HepG2 (cell line): ENCODE measurements at places on chromosomes 7 and 10. TPM values are rescaled to one million over a fixed set of nuclear protein-coding genes. Genes with fewer than 3 reads are reported as not detected.
A peak's percentile ranks its signal among the peaks of the same experiment; 100 is the strongest.

DNA sequence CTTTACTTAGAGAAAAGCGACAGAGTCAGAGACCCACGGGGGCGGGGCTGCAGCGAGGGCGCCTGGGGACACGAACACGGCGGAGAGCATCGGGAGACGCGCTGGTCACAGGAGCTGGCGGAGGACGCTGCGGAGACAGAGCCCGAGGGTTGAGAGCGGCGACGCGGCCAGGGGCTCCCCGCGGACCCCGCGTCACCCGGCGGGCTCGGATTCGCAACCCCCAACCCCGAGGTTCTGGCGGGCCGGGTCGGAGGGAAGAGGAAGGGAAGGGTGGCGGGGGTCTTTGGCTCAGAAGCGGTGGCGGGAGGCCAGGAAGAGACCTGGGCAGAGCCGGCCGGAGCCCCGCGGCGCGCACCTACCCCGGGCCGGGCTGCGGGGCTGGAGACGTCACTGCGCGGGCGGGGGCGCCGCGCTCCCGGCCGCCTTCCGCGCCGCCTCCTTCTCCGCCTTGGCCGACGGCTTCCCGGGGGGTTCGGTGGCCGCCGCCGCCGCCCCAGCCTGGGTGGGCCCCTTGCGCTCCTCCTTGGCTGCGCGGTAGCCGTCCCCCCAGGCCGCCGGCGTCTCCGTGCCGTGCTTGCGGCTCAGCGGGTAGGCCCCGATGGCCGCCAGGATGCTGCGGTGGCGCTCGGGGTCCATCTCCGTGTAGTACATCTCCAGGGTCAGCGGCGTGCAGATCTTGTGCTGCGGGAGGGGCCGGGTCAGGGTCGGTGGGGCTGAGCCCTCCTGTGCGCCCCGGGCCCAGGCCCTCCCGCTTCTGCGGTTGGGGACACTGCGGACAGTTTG lies 11.1 kb downstream of the CALY start:
- peak overlapping the region; percentile 74 for H3K4me3 ChIP-seq
- peaks cover 29% of the 10 kb centered on the region for H3K4me1 ChIP-seq
- DNase-seq, result no peak
- H3K27me3 ChIP-seq, result peaks cover 5% of the 10 kb centered on the region
- no peaks in the 10 kb centered on the region for H3K36me3 ChIP-seq
- no peak overlapping the region for H3K27ac ChIP-seq

GRCh38 chr7:50330696-50331095 lies 26.2 kb downstream of the IKZF1 start:
- H3K27ac ChIP-seq, result no peak overlapping the region
- H3K4me1 ChIP-seq, result no peaks in the 10 kb centered on the region
- no peaks in the 10 kb centered on the region for H3K36me3 ChIP-seq
- no peak for DNase-seq
- peaks cover 28% of the 10 kb centered on the region; the same call in 2 of the 3 replicates for H3K27me3 ChIP-seq
- no peak overlapping the region for H3K4me3 ChIP-seq

GRCh38 chr7:23544913-23545354 lies 13.2 kb upstream of the TRA2A start:
- no peak overlapping the region for H3K4me3 ChIP-seq
- peaks cover 2% of the 10 kb centered on the region; the same call in 1 of the 3 replicates for H3K27me3 ChIP-seq
- H3K4me1 ChIP-seq, result peaks cover 19% of the 10 kb centered on the region
- no peaks in the 10 kb centered on the region for H3K36me3 ChIP-seq
- DNase-seq, result peak; percentile 43

GRCh38 chr10:110311357-110311949 lies 6.7 kb upstream of the SMNDC1 start:
- peaks cover 3% of the 10 kb centered on the region; the same call in 1 of the 3 replicates for H3K27me3 ChIP-seq
- peak; percentile 42 for DNase-seq
- H3K4me1 ChIP-seq, result no peaks in the 10 kb centered on the region
- no peaks in the 10 kb centered on the region for H3K36me3 ChIP-seq
- no peak overlapping the region for H3K27ac ChIP-seq

- H3K36me3 ChIP-seq, result no peaks in the 10 kb centered on the region
- H3K4me1 ChIP-seq, result peaks cover 10% of the 10 kb centered on the region; the same call in 1 of the 2 replicates
- no peak overlapping the region for H3K27ac ChIP-seq
- no peak overlapping the region for H3K4me3 ChIP-seq
- H3K27me3 ChIP-seq, result no peaks in the 10 kb centered on the region
Measured at GRCh38 chr10:8617792-8618191, 563.3 kb downstream of the GATA3 start.

- H3K4me3 ChIP-seq, result no peak overlapping the region
- H3K4me1 ChIP-seq, result peaks cover 29% of the 10 kb centered on the region
- 0 out of 3 replicates have a peak, but pooled peaks cover 10% of the 10 kb centered on the region for H3K27me3 ChIP-seq
- no peaks in the 10 kb centered on the region for H3K36me3 ChIP-seq
Measured at GRCh38 chr10:69073026-69073425, 14.9 kb upstream of the SRGN start.

- no peaks in the 10 kb centered on the region for H3K27me3 ChIP-seq
- H3K36me3 ChIP-seq, result peaks cover 8% of the 10 kb centered on the region
- no peak for DNase-seq
Measured at GRCh38 chr7:101243646-101244374, 1.1 kb downstream of the FIS1 start.

The MACROH2A2 gene
- 41.6 and 43.1 TPM in 2 replicates for total RNA-seq

The MYOF gene
- total RNA-seq, result 0.42 and 0.66 TPM in 2 replicates

DNA sequence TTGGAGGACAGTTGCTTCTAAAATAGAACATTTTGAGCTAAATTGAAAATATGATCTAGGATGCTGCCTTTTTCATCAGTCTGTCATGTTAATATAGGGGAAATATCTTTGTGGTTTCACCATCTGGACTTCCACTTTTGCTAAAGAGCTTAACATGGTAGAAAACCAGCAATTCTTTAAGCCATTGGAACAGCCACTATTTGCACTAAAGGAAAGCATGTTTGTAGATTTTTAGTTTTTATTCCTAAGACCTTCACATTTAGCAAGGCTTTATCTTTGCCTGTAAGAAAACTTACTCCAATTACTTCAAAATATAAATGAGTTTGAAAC lies 291.0 kb downstream of the RNLS start:
- no peaks in the 10 kb centered on the region for H3K36me3 ChIP-seq
- H3K4me1 ChIP-seq, result no peaks in the 10 kb centered on the region
- no peak for DNase-seq
- H3K4me3 ChIP-seq, result no peak overlapping the region
- H3K27me3 ChIP-seq, result no peaks in the 10 kb centered on the region

DNA sequence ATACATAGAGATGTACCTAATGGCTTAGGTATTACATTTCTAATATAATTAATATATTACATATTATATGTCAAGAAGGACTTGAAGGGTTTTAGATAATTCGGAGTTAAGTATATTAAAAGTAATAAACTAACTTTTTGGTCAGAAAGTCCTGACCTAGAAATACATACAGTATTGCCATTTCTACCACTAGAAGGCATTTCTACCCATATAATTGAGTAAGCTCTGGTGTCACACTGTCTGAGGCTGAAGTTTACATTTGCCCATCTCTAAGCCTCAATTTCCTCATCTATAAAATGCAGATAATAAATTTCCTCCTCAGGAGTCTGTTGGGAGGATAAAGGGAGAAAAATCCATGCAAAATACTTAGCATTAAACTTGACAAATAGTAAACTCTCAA lies 7.1 kb downstream of the FKBP14 start:
- no peak overlapping the region for H3K27ac ChIP-seq
- H3K36me3 ChIP-seq, result no peaks in the 10 kb centered on the region; the same call in 1 of the 2 replicates
- no peak for DNase-seq
- H3K4me3 ChIP-seq, result no peak overlapping the region
- no peaks in the 10 kb centered on the region for H3K27me3 ChIP-seq

- H3K27me3 ChIP-seq, result peaks cover 10% of the 10 kb centered on the region
- no peaks in the 10 kb centered on the region for H3K4me1 ChIP-seq
- DNase-seq, result no peak
- H3K4me3 ChIP-seq, result no peak overlapping the region
- no peak overlapping the region for H3K27ac ChIP-seq
- no peaks in the 10 kb centered on the region for H3K36me3 ChIP-seq
Measured at GRCh38 chr10:71547876-71548846, 151.4 kb downstream of the CDH23 start.

The ANXA8L1 gene
- not detected in 2 replicates for total RNA-seq

- DNase-seq, result peak; percentile 6
- H3K4me1 ChIP-seq, result no peaks in the 10 kb centered on the region
- H3K27me3 ChIP-seq, result peaks cover 3% of the 10 kb centered on the region
- H3K27ac ChIP-seq, result no peak overlapping the region
- H3K36me3 ChIP-seq, result no peaks in the 10 kb centered on the region
Measured at GRCh38 chr10:117663750-117664149, 121.2 kb downstream of the EMX2 start.

The LRRTM3 gene
- not detected in 2 replicates for total RNA-seq

DNA sequence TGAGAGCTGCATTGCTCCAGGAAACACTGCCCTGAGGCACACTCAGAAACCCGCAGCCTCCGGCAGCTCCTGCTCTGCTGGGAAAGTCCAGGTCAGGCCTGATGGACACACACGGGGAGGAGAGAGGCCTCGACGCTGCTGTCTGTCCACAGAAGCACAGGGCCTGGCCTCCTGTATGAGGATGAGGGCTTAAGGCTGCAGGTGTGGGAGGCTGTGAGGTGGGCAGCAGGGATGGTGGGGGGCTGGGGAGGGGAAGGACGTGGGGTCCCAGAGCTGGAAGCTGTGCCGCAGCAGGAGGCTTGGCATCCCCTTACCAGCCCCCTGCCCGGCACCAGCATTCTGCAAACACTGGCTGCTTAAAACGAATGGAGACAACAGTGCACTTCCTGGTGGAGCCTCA lies 186.2 kb downstream of the DNAJB6 start:
- no peak for DNase-seq
- no peaks in the 10 kb centered on the region for H3K36me3 ChIP-seq
- no peak overlapping the region for H3K27ac ChIP-seq
- H3K4me3 ChIP-seq, result no peak overlapping the region
- peaks cover 14% of the 10 kb centered on the region for H3K27me3 ChIP-seq
- no peaks in the 10 kb centered on the region for H3K4me1 ChIP-seq

GRCh38 chr10:27646194-27646593 lies 99.4 kb downstream of the MKX start:
- DNase-seq, result no peak
- no peak overlapping the region for H3K27ac ChIP-seq
- no peak overlapping the region for H3K4me3 ChIP-seq
- H3K4me1 ChIP-seq, result no peaks in the 10 kb centered on the region

DNA sequence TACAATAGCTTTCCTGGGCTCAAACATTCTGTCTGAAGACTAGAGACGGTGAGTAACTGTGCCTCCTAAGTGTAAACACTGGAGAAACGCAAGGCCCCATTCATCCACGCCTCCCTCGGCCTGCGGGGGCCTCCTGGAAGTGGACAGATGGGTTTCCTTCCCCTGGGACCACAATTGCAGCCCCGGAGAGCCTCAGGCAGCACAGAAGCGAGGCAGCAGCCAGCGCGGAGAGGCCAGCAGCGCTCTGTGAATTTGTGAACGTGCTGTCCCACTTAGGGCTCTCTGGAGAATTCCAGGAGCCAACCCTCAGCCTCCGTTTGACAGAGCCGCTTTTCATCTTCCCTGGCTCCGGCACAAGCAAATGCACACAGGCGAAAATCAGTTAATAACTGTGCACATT lies 23.2 kb upstream of the CALN1 start:
- peaks cover 7% of the 10 kb centered on the region; the same call in 1 of the 3 replicates for H3K27me3 ChIP-seq
- DNase-seq, result no peak
- H3K27ac ChIP-seq, result no peak overlapping the region

The ELFN1 gene
- 0.13 and 0.18 TPM in 2 replicates for total RNA-seq

The INA gene
- total RNA-seq, result 0.04 TPM in 1 of 2 replicates, not detected in the other

DNA sequence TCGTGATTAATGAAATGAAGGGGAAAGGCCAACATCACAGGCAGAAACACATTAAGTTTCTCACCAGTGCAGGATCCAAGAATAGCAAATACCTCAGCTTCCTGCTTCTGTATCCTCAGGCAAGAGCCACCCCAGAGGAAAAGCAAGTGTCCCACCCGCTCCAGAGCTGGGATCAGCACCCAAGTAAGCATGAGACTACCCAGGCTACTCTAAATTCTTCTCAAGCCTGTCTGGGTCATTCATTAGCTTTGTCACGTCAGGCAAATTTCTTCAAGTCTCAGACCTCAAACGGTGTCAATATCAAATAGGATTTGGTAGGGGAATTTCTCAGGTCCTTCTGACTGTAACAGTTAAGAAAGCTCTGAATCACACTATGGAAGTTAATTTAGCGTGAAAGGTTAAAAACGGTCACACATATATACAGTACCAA lies 59.0 kb downstream of the GNA12 start:
- peaks cover 53% of the 10 kb centered on the region for H3K36me3 ChIP-seq
- H3K27ac ChIP-seq, result no peak overlapping the region
- H3K4me3 ChIP-seq, result no peak overlapping the region
- no peaks in the 10 kb centered on the region for H3K4me1 ChIP-seq
- no peaks in the 10 kb centered on the region for H3K27me3 ChIP-seq

GRCh38 chr10:113480081-113480360 lies 72.8 kb upstream of the HABP2 start:
- DNase-seq, result no peak
- H3K27me3 ChIP-seq, result peaks cover 9% of the 10 kb centered on the region; the same call in 1 of the 3 replicates
- H3K4me1 ChIP-seq, result no peaks in the 10 kb centered on the region
